NCI-H510A (cell line): ENCODE measurements at places on chromosomes 16 and 17.

- DNase-seq: no peak
Measured at GRCh38 chr17:31869031-31869430, 10.0 kb upstream of the COPRS start.

DNA sequence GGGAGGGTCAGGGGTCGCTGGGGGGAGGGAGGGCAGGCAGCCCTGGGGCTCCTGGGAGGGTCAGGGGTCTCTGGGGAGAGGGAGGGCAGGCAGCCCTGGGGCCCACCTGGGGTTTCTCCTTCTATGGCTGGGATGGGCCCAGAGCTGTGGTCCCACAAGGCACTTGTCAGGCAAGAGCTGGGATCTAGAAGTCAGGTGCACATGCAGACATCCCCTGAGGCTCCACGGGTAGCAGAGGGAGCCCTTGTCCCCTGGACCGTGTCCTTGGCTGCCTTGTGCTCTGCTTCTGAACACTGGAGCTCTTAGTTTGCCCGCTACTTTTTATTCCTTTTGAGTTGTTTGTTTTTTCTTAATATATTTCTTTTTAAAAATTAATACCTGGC, 1.8 kb downstream of the TUBB3 start:
- no peak for DNase-seq

GRCh38 chr17:29628644-29629043, 5.9 kb upstream of the CORO6 start:
- no peak for DNase-seq

DNA sequence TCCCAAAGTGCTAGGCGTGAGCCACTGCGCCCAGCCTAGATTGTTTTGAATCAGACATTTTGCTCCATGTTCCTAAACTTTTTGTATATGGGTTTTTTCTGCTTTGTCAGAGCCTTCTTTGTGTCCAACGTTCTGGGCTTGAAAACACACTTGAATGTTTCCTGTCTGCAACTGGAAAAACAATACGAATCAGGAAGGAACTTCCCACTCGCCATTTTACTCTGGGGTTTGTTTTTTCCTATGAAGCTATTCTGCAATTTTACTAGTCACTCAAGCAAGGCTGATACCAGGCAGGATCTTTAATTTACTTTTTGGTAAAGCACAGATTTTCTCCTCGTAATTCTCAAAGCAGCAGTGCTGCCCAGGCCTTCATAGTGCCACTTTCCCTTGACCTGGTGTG, 31.6 kb downstream of the ARHGAP17 start:
- no peak for DNase-seq

DNA sequence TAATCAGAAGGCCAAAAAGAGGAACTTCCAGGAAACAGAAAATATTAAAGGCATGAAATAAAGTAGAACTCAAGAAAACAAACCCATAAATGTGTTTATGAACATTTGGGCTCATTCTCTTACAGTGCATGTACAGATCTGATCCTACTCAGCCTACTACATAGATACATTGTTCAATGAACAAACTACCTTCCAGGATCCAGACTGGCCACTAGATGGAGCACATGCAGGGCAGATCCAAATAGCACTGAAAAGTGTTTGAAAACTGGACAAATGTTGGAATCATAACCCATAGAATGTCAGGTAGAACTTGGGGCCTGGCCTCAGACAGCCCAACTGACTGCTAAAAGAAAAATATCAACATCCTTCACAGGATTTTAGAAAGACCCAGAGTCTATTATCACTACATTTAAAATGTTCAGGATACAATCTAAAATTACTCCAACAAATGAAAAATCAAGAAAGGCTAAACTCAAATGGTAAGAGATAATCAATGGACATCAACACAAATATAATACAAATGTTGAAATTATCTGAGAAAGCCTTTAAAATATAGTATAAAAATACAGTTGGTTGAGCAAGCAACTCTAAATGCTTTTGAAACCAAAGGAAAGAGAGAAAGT, 122.4 kb upstream of the NUDT7 start:
- DNase-seq: no peak

DNA sequence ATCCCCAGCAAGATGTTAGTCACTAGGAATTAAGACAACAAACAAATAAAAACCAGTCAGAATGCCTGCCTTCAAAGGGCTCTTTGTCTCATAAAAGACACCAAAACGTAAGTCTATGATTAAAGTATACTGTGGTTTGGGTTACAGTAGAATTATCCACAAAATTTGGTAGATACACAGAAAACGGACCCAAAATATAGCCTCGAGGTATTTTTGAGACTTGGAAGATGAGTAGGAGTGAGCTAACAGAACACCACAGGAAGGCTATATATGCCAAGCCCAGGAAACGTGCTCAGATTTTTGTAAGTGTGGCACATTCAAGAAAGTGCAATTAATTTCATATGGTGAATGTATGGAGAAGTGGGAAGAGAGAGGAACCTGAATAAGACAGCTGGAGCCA, 831.4 kb downstream of the CDH11 start:
- no peak for DNase-seq

GRCh38 chr16:57229079-57229478, 16.0 kb upstream of the ARL2BP start:
- no peak for DNase-seq

DNA sequence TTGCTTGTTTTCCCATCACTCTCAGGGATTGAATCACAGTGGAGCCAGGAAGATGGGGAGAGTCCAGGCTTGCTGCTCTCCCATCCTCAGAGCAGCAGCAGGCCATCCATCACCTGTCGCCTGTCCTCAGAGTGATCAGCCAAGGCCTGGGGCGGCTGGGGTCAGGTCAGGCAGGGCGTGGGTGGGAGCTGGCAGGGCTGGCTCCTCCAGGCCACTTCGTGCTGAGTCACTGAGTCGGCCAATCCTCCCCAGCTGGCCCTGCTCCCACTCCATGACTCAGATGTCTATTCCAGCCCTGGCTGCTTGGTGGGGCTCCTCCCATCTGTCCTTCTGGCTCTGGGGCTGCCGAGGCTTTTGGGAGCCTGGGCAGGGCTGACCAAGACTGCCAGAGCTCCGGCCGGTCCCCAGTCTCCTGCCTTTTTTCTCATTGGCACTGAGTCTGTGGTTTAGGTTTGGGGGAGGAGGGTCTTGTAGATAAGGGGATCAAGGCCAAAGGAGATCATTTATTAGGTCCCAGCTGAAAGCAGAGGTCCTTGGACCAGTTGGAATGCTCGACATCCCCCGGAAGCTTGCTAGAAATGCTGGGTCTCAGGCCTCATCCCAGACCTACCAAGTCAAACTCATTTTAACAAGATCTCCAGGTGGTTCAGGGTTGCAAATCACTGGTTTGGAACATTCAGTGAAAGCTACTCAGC, 72.7 kb downstream of the ABCC1 start:
- DNase-seq: peak; percentile 51

DNA sequence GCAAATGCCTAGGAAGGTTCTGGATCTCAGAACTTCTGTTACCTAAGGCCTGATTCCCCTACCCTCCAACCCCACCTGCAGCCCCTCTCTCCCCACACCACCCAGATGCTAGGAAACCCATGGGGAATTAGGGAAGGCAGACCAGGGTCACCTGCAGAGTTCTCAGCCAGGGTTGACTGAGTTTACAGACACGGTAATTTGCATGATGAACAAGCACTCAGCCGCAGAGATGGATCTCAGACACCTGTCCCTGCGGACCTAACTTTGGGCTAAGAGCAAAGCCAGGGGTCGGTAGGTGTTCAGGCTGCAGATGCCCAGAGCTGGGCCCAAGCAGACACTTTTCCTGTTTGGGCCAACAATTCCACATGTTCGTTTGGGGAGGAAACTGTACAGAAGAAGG, 2.9 kb downstream of the ABI3 start:
- DNase-seq: no peak

- DNase-seq: no peak
Measured at GRCh38 chr17:66508896-66509844, 206.8 kb downstream of the PRKCA start.

- DNase-seq: no peak
Measured at GRCh38 chr17:40328386-40328766, 19.4 kb downstream of the RARA start.

- no peak for DNase-seq
Measured at GRCh38 chr17:71011391-71011790, 842.1 kb downstream of the KCNJ2 start.

GRCh38 chr17:18218756-18219415, 6.5 kb upstream of the LLGL1 start:
- DNase-seq: no peak
